ENCODE measurements at places on chromosomes 7 and 10.

- DNase-seq, result no peak
These were observed 310.9 kb downstream of the LRMDA start for GRCh38 chr10:75742355-75742754.

GRCh38 chr7:50644114-50644513 is 78.9 kb upstream of the DDC start:
- DNase-seq, result no peak

DNA sequence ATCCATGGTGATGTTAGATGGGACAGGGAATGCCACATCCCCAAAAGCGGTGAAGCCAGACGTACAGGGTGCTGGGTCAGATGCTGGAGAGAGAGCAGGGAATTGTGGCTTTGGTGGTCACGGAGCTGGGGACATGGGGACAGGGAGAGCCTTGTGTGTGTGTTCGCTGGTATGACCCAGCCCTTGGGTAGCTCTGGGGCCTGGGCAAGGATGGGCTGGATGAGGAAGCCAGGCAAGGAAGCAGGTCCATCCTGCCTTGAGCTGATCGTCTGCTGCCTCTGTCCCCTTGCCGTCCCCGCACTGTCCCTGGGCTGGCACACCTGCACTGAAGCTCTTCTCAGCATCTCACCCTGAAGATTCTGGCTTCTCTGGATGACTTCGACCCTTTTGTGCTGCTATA is 15.4 kb upstream of the CLDN4 start:
- DNase-seq, result no peak

GRCh38 chr10:58570307-58570723 is 57.6 kb downstream of the BICC1 start:
- DNase-seq, result no peak

GRCh38 chr7:44755698-44756627 is 7.3 kb downstream of the ZMIZ2 start:
- no peak for DNase-seq

Data from MM.1S (cell line).